AG10803 (cell line): ENCODE measurements at places on chromosomes 6 and 20.

GRCh38 chr6:135269481-135269891 is 88.4 kb downstream of the MYB start:
- DNase-seq, result no peak

DNA sequence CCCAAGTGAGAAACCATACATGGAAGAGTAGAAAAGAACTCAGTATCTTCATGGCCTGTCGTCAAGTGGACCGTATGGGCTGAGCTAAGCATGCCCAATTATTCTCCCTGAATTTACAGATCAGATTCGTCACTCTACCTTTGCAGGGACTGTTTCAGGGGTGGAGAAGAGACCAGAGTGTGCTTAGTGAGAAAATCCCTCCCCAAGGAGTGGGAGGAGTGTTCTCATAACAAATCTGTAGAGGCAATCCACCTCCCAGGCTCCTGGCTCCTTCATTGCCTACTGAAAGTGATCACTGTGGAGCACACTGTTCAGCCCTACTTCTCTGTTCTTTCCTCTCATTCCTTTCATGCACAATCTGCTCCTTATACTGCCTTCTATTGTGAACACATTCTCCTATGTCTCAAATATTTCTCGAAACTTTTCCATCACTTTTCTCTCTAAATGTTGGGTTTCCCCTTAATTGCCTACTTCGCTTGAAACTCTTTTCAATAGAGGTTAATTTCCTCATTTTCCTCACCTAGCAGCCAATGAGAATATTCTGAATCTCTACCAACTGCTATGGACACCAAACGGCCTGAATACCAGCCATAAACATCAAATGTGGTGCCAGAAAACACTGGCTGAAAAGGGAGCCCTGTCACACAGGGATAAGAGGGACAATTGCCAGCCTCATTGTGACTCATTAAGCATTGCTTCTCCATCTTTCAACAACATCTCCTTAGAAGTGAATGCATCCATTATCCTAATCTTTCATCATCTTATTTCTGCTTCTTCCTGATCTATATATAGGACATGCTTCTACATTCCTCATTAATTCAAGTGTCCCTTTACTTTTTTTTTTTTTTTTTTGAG is 398.3 kb downstream of the UTRN start:
- peak; percentile 61 for DNase-seq

DNA sequence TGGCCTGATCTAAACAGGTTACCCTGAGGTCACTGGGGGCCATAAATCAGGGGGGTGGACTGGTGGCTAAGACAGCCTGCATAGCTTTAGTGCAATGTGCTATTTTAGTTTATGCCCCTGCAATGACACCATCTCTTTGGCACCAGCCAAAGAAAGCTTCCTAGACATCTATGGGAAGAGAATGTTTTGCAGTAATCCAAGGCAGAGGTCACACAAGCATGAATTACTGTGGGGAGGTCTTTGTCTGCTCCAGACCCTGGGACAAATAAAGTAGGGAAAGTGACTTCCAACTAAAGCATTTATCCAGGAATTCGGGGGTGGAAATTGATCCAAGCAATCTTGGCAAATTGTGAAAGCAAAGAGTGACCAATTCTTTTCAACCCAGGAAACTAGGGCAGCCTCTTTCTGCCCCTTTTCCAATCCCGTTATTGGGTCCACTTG is 5.3 kb downstream of the RIPOR2 start:
- peak; percentile 76 for DNase-seq

DNA sequence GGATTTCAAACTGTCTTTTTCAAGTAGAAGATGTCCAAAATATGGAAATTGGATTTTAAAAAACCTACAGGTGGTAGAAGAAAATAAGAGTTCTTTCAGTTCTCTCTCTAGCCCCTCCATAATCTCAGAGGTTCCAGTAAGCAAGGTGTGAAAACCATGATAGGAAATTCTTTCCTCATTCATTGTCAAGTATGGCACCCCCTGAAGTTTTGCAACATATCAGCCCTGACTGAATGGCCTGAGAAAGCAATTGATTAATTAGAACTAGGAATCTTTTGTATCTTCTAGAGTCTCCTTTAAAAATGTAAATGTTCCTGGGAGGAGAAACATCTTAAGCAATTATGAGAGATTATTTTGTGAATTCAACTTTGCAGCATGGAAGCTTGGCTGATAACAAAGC is 198.7 kb upstream of the STXBP5 start:
- DNase-seq, result no peak

DNA sequence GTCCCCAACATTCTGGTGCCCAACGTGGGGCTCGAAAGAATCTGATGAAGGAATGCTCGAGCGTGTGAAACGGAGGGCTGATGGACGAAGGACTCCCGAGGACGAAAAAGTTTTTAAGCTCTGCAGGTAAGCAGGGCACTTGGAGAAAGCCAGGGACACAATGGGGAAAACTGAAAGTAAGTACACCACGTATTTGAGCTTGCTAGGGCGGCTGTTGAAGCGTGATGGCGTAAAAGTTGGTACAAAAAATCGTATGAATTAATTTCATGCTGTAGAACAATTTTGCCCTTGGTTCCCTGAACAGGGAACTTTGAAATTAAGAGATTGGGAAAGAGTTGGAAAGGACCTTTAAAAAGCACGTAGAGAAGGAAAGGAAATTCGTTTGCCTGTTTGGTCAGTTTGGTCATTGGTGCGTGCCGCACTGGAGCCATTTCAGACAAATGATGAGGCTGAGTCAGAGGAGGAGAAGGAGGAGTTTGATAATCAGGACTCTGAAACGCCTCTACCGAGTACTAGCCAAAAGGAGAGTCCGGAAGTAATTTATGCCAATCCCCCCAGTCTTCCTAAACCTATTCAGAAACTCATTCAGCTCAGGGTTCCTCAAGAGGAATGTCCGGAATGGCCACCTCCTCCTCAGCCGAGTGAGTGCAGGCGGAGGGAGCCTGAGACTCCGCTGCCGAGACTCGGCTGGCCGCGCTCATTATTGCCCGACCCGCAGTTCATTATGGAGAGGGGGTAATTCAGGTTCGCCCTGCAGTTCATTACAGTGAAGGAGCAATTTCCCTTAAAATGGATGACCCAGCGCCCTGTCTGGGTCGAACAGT is 59.2 kb upstream of the PRSS16 start:
- DNase-seq, result peak; percentile 73

DNA sequence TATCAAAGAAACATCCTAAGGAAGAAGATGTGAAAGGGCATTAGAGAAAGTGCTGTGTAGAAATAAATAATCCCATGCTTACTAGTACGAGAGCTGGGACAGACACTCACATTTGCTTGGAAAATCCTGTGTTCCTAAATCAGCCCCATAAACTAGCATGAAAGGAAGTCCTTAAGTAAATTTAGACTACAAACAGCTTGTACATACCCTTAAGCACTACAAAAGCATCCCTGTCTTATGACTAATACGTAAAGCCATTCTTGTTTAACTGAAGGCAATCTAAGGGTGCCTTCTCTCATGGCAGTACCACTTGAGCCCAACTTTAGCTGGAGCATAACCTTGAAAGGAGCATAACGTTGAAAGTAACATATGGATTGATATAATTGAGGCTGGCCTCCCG is 15.4 kb upstream of the FOXQ1 start:
- peak; percentile 47 for DNase-seq
